Fibroblast of gingiva (primary cell): ENCODE measurements at places on chromosomes 16 and 17.
A peak's percentile ranks its signal among the peaks of the same experiment; 100 is the strongest.

DNA sequence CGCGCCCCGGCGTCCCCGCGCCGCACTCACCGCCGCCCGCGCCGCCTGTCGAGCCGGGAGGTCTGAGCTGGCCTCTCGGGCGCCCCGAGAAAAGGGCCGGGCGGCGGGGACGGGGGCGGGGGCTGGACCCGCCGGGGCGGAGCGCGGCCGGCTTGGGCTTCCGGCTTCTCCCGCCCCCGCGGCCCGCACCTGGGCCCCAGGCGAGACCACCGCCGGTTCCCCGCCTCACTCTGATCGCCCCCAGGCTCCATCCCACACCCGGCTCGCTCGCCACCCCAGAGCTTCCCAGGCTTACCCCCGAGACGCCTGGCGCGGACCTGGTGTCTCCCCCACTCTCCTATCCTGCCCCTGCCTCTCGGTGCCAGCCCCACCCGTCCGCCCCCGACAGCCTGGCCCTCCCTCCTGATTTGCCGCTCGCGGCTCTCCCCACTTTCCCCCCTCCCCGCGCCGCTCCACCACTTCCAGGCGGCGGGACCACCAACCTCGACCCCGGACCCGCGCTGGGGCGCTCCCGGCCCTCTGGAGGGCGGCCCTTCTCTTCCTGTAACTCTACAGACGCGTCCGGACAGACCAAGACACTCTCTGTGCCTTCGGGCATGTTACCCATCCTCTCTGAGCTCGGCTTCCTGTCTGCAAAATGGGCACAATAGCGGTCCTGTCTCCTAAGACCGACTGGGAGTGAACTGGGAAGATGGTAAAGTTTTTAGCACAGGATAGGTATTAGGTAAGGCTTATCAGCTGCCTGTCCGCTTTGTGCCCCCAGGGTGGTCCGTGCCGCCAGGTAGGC lies at the start of gene LITAF:
Gene LITAF (minus strand): TSS at position 64 of the 787 bp plus-strand sequence. CDS start 30,189 bp downstream, outside the sequence.
- DNase-seq, result peak; percentile 60

GRCh38 chr16:85445064-85445778 lies 167.9 kb upstream of the GSE1 start:
- DNase-seq, result no peak

DNA sequence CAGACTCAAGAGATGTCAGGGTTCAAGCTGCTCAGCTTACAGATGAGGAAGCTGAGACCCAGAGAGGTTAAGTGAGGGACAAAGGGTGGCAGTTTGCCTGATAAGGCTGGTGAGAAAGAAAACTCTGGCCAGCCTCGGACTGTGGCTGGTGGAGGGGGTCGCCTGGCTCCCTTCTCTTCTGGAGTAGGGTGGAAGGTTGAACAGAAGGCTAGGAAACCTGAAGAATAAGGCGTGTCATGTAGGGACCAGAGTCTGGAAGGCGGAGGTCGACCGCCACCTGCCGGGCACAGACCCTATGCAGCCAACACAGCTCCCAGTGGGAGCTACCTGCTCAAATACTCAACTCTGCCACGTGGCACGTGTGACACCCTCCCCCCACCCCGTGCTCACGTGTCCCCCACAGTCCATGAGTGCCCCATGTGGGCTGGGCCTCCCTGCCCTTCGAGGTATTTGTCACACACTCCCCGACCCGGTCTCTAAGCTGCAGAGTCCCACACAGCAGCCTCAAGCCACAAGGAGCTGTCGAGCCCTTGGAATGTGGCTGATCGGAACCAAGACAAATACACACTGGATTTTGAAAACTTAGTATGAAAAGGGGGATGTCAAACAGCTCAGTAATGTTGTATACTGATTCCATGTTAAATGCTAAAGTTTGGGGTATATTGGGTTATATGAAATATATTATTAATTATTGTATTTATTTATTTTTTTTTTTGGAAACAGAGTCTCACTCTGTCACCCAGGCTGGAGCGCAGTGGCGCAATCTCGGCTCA lies 11.8 kb downstream of the HID1 start:
- no peak for DNase-seq

GRCh38 chr17:82389379-82389778 lies 17.8 kb downstream of the UTS2R start:
- no peak for DNase-seq

- peak; percentile 4 for DNase-seq
Measured at GRCh38 chr17:72270273-72270924, 149.6 kb downstream of the SOX9 start.

DNA sequence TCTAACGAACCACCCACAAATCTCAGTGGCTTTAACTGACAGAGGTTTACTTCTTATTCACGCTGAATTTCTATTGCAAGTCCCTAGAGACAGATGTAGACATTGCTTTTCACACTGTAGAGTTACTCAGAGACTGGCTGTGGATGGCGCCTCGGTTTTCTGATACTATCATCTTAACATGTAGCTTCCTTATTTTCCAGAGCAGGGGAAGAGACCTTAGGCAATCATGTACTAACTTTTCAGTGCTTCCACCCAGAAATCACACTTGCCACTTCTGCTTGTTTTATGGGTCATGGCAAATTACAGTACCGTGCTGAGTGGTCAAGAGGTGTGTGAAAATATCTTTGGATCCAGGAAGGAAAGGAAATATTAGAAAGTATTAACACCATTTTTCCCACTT lies 65.4 kb downstream of the MAF start:
- DNase-seq, result no peak

- DNase-seq, result no peak
Measured at GRCh38 chr17:66764506-66764905, 70.4 kb upstream of the CACNG5 start.

DNA sequence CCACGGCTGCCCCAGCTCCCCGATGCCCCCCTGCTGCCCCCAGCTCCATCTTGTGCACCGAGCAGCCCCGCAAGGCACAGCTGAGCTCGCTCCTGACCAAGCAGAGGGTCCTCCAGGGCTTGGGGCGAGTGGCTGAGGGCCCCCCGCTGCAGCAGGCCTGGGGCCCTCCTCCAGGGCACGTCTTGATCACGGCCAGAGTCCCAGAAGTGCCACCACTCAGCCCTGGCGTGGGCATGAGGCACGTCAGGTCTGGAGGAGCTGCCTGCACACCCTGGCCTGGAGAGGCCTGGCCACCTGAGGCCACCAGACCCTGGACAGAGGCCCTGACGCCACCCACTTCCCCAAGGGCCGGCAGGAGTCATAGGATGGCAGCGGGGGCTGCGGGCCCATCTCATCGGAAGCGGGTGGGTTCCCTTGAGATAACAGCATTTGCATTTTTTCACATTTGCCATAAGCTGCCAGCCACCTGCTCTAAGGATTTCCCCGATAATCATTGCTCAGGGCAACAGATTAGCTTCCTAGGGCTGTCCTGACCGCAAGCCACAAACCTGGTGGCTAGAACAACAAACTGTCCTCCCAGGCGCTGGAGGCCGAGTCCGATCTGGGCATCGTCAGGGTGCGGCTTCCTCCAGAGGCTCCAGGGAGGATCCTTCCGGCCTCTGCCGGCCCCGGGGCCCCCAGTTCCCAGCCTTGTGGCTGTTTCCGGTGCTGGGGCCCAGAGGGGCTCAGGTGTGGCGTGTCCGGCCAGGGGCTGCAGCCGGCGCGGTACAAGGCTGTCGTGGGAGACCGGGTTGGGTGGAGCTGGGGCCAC lies 23.9 kb upstream of the C1QTNF8 start:
- no peak for DNase-seq

DNA sequence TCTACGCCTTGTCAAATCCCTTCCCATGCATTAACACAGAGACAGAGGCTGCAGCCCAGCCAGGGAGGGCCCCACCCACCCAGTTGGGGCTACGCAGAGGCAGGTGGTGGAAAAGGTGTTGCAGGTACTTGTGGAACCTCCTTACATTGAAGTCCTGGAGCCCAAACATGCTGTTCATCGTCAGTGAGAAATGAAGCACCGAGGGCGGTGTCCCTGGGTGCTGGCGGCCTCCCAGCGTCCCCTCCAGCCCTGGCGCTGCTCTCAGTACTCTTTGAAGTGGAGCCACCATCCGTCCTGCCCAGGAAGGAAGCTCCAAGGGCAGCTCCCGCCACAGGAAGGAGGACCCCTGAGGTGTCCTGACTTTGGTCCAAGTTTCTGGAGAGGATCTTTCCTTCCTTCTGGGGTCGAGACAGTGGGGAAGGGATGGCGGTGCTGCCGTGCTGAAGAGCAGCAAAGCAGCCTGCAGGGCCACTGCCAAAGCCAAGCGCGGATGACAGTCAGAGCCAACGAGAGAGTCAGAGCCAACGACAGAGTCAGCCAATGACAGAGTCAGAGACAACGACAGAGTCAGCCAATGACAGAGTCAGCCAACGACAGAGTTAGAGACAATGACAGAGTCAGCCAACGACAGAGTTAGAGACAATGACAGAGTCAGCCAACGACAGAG lies 23.4 kb downstream of the LMF1 start:
- no peak for DNase-seq

DNA sequence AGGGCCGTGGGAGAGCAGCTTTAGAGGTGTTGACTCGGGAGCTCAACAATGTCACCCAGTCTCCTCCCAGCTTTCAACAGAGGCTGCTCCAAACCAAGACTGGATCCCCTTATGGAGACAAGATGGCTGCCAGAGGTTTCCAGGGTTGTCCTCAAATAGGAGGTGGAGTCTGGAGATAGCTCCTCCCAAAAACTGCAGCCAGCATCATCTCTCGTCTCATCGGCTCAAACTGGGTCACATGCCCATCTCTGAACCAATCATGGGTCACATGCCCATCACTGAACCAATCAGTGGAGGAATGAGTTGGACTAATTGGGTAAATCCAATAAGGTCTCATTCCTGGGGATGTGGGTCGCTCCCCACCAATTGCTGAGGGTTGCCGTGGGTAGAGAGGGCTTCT lies 41.1 kb upstream of the C16orf82 start:
- no peak for DNase-seq

- DNase-seq, result no peak
Measured at GRCh38 chr16:81519301-81520150, 74.9 kb downstream of the CMIP start.

GRCh38 chr17:18236494-18236893 lies 11.1 kb downstream of the LLGL1 start:
- DNase-seq, result no peak

DNA sequence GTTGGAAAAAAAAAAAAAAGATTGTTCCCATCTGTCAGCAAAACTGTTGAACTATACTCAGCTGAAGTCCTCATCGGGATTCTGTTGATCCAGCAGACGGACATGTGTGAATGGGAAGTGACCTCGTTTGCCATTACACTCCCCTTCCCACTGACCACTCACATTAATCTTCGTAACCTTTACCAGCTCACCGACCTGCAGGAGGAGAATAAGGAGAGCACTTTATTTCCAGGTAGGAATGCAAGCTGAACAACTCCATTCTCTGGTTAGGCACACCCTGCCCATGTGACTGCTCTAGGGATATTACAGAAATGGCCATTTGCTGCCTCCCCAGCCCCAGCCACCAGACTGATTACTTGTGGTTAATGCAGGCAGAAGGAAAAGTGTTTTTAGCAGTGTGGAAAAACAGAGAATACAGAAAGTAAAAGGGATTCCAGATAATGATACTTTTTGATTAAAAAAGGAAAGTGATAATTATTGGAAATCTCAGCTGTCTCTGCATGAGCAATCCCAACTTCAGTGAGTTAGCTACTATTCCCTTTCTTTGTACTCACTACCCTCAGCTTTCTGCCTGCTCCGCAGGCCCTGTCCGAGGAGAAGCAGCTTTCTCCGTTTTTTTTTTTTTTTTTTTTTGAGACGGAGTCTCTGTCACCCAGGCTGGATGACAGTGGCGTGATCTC lies 23.6 kb upstream of the YWHAE start:
- DNase-seq, result no peak

DNA sequence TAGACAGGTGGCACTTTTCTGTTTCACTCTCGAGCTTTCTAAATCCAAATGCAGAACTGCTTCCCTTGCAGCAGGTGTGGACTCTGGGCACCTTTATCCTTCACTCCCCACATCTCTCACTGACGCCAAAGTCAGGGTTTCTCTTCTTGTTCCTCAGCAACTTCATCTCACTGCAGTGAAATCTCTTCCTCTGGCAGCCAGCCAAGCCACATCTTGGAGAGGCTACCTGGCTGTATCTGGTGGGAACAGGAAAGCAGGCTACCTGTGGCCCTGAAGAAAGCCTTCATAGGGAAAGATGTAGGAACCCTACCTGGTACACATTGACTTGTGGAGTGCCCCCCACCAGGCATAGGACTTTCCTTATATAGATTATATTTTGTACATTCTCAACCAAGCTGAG lies 159.1 kb downstream of the UTP18 start:
- DNase-seq, result no peak

DNA sequence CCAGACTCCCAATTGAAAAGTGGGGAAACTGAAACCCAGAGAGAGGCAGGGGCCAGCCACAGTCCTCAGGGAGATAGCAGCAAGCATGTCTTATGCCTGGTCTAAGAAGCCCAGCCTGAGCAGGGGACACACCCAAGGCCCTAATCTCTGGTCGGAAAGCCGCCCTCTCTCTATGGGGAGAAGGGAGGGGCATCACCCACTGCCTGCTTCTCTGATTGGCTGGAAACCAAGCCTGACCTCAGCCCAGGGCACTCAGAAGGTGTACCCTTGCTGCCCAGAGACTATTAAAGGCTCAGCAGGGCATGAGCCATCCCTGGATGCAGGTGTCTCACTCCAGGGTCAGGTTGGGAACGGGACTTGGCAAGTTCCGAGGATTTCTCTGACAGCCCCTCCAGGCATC lies 5.7 kb upstream of the KRT13 start:
- no peak for DNase-seq

GRCh38 chr16:69424935-69425784 lies 741 bp downstream of the CYB5B start:
- no peak for DNase-seq

DNA sequence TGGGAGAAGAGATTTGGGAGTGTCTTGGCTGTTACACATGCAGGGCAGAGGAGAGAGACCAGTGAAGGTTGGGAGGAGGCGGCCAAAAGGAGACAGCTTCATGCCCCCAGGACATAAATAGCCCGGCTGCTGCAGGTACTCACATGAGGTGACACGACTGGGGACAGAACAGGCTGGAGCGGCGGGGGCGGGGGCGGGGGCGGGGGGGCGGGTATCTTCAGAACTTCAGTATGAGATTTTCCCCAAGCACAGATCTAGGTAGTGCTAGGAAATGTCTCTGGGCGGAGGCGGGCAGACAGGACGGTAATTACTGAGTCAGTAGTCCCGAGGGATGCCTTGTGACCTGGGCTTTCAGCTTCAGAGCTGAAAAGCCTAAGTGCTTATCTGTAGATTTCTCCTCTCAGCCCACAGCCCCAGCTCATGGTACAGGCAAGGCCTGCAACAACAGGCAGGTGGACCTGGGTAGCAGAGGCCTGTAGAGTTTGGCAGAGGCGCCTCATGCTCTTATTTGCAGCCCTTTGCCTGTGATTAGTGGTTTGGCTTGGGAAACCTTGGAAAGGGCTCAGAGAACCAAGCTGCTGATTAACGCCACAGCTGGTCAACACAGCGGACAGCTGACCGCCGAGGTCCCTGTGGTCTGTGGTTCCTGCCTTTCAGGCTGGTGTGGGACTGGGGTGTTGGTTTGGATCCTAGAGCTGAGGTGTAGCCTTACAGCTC lies 24.5 kb downstream of the UNK start:
- peak; percentile 66 for DNase-seq

GRCh38 chr17:64936117-64936516 lies 16.8 kb upstream of the LRRC37A3 start:
- no peak for DNase-seq

DNA sequence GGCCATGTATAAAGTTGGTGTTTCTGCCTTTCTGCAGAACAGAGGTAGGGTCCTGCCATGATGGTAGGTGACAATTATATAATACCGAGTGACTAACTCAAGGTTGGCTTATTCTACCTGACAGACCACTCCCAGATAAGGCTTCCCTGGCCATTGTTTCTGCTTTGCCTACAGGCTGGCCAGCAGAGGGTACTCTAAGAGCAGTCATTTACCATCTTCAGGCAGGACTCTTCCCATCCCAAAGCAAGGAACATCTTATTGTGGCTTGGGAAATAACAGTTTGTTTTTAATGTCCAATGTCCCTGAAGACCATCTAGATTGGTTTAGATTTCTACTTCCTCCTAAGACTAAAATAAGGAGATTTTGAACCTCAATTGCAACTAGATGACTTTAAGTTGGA lies 74.1 kb downstream of the SNX11 start:
- DNase-seq, result no peak
